ENCODE measurements at places on chromosomes 4 and X.

GRCh38 chrX:17072721-17073230 lies 126.3 kb downstream of the REPS2 start:
- DNase-seq = no peak

- peak; percentile 77 for DNase-seq
Observed at GRCh38 chrX:103687696-103688201, 1.2 kb upstream of the MORF4L2 start.

DNA sequence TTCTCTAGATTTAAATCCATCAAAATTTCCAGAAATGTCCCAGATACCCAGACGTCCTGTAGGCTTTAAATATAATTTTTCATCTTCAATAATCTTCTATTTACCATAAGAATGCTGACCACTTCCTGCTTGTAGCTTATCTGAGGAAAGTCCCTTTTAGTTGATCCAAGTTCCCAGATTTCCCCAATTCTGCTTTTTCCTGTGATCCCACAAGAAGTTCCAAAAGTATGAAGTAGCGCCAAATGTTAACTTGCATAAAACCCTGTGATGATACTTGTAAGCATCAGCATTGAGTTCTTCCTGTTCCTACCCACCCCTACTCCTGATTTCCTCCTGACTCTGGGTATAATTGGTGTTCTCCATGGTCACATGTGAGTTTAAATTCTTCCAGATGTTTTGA lies 10.6 kb upstream of the TLR8 start:
- peak; percentile 10 for DNase-seq

DNA sequence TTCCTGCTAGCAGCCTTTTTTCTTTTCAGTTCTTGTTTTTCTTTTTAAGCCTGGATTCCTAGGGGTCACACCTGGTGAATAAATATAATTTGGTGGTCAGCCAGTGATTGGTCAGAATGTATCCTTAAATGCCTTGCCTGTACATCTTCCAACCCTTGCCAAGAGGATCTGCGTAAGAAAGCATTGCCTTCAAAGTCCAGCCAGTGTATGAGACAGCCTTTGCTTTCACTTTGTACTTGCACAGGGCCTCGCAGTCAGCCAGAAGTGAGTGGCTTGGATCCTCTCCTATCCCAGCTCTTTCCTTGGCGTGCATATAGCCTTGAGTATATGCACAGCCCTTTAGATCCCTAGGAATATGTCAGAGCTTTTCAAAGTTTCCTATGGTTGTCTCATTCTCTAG lies 22.2 kb downstream of the KANTR start:
- DNase-seq = no peak

DNA sequence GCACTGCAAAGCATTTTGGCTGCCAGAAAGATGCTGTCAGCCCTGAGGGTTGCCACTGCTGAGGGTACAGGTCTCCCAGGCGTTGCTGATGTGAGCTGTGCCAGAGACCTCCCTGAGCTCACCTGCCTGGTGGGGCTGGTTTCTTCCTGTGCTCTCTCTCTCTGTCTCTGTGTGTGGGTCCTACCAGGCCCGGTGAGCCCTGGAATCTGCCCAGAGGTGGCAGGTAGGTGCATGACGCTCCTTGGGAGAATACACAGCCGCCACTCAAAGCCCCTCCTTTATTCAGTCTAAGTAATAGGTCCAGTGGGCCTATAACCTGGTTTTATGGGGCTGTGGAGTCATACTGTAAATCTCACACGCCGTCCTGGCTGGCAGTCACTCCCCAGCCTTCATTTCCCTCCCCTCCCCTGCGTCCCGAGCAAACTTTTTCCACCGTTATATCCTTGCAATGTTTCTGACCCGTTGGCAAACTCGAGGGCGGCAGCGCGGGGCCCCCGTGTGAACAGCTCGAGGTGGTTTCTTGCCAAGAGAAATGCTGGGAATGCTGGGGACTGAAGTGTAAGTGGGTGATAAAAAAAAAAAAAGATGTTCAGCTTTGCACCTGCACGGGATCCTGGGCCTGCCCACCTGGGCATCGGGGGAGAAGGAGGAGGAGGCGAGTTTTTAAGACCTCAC lies 245.9 kb downstream of the CRLF2 start:
- DNase-seq = no peak

- DNase-seq = no peak
Observed at GRCh38 chrX:147846676-147847075, 65.0 kb upstream of the FMR1 start.

- no peak for DNase-seq
Observed at GRCh38 chrX:120350450-120351138, 11.3 kb upstream of the ATP1B4 start.

Data from EL (cell line).